Fibroblast of skin of right quadriceps (primary cell): ENCODE measurements at places on chromosomes 7 and 10.

- DNase-seq: no peak
Measured at GRCh38 chr7:85711894-85712293, 525.0 kb upstream of the SEMA3D start.

DNA sequence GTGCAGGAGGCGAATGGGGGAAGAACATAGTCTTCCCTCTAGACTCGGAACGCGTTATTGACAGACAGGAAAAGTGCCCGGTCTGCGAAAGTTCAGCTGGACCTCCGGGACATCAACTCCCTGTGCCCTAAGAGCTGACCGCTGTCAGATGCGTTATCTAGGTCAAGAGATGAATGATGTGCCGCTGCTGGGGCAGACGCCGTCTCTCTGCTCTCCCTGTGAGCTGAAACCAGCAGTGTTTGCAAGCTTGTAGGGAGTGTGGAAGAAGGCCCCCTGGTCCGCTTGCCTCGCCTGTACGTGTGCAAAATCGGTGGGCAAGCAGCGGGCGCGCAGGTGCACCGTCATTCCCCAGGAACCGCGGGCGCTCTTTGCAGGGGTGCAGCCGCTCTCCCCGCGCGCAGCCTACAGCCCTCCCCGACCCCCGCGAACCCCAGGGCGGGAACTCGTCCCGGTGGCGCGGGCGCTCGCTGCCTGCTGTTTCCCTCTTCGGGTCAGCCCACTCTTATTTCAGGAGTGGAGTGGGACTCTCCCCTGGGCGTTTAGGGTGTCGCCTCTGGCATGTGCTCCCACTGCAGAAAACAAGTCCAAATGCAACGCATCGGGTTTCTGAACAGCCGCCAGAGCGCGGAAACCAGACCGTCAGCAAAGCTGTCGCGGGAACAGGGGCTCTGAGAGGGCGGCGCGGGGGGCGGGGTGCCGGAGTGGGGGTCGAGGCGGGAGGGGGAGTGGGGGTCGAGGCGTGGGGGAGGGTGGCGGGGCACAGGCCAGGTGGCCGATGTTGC, 1.8 kb upstream of the PFKFB3 start:
- DNase-seq: peak; percentile 59

- DNase-seq: no peak
Measured at GRCh38 chr10:7239312-7239985, 171.4 kb downstream of the SFMBT2 start.

DNA sequence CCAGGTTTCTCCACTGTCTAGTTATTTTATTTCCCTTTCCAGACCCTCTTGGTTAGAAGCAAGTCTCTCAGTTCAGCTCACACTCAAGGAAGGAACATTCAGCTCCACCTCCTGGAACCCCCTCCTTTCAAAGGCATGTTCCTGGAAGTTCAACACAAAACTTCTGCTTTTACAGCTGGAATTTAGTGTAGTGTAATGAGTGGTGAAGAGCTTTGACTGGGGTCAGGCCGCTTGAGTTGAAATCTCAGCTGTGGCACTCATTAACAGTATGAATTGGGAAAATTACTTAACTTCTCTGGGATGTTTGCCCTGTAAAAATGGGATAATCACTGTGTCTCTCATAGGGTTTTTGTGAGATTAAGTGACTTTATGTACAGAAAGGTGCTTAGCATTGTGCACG, 91.7 kb downstream of the TMEM178B start:
- no peak for DNase-seq

DNA sequence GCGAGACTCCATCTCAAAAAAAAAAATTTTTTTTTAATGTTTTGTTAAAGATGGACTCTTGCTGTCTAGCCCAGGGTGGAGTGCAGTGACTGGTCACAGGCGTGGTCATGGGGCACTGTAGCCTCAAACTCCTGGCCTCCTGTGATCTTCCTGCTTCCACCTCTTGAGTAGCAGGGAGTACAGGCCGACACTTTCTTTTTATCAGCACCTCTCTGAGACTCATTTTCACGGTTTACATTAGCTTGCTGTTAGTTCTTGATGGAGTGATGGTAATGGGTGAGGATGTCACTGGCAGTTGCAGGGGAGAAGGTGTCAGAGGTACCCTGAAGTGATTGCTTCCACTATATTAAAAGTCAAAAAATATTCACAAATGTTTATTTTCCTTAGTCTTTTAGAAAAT, 95.3 kb upstream of the MTPN start:
- DNase-seq: no peak

DNA sequence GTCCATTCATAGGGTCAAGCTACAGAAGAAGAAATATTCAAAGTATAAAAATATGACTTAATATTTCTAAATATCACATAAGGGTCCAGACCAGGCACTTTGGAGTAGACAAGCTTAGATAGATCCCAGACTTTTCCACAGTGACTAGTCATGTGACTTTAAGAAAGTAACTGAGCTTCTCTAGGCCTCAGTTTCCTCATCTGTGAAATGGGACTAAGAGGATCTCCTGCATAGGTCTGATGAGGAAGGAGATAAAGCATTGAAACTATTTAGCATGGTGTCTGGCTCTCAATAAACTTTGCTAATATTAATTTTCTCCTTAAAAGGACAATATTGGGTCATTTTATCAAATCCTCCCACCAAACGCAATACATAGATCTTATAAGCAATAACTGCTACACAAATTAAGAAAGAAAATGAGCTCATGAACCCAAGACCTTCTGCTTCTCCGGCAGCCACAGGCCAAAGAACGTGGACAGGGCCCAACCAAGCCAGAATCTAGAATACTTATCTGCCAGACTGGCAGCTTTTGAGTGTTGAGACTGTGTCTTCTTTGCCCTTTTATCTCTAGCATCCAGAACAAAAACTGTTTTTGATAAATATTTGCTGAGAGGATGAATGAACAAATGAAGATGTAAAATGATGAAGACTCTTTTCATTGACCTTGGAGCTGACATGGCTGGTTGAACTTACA, 1.6 kb upstream of the TARP start:
- DNase-seq: no peak

- no peak for DNase-seq
Measured at GRCh38 chr7:139623518-139623917, 100.0 kb downstream of the CLEC2L start.

DNA sequence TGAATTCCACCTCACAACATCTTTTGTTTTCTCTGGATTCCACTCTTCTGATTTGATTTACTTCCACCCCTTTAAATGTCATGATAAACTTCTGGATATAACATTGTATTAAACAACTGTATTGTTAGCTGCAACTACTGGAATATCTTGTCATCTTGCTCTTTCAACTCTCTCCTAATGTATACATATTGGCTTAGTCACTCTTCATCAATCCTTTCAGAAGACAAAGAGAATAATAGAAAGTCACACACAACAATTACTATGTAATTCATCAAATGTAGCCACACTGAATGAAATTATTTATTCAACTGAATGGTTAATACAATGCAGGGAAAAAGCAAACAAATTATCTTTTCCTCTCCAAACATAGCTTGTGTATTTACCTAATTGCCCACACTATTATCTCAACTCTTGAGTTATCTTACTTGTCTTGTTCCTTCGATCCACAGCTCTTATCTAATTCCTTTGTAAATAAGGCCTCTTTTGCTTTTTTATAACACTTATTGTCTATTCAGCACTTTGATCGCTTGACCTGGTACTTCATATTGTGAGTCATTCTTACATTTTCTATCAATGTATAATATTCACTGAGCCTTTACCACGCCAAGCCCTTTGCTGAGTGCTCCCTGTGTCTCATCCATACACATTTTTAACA, 16.7 kb downstream of the SEMA3A start:
- no peak for DNase-seq

GRCh38 chr10:79248341-79249185, 98.7 kb upstream of the PPIF start:
- DNase-seq: no peak

DNA sequence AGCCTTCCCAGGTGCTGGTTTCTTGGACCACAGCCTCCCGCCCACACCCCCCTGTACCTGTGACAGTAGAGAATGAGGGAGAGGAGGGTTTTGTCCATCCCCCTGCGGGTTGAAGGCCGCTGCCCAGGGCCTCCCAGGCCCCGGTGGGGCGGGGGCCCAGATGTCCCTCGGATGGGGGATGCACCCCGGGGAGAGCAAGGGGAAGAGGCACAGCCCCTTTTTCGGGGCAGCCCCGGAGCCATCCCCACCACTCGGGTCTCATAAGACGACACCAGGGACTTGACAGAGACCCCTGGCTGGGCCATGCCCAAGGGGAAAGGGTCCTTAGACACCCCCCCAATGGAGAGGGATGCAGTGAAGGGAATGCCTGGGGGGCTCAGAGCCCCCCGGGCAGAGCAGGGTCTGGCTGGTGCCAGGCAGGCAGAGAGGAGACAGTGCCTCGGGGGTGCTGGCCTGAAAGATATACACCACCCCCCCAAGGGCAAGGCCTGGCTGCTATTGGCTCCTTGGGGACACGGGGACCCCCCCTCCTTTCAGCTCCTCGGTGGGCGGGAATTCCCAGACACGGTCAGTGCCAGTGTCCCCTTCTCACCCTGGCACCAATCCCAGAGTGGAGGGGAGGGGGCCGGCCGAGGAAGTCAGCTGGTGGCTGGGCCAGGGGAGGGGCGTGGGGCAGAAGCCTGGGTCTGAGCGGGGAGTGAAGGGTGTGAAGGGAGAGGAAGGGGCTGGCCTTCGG, 3.7 kb upstream of the SPACDR start:
- no peak for DNase-seq

- no peak for DNase-seq
Measured at GRCh38 chr7:7479275-7479805, 56.3 kb downstream of the COL28A1 start.

GRCh38 chr7:98185101-98185500, 26.1 kb upstream of the BHLHA15 start:
- no peak for DNase-seq

- no peak for DNase-seq
Measured at GRCh38 chr10:73838827-73839226, 27.4 kb upstream of the NDST2 start.

DNA sequence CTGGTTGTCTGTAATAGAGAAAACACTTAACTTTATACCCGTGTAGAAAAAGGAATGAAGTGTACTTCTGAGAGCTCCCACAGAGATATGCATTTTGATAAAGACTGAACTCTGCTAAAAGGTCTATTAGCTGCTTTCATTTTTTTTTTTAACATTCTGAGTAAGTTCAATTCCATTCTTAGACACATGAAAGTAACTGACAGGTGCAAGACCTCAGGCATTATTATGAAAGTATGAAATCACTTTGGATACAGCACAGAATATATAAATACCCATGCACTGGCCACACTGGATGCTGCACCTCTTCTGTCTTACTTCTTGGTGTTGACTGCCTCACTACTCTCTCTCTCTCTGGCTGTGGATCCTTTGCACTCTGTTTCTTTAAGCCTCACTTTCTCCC, 46.2 kb downstream of the VWDE start:
- DNase-seq: no peak

GRCh38 chr7:108468246-108468645, 12.0 kb upstream of the NRCAM start:
- DNase-seq: no peak

- DNase-seq: peak; percentile 18
Measured at GRCh38 chr10:86872757-86873156, 84.7 kb downstream of the MMRN2 start.

DNA sequence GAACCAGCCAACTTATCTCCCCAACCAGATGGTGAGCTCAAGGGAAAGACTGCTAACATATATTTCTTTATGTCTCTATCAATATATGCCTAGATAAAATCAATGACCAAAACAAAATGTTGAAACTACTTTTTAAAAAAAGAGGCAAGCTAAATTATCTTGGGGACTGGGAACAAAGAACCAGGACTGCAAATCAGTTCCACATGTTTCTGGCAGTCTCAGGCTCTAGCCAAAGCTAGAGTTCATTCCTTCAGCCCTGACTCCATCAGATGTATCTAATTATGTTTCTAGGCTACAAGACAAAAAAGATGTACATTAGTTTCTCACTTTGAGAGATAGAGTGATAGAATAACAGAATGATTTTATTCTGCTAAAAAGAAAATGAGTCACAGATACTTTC, 1290.3 kb upstream of the SORCS1 start:
- peak; percentile 90 for DNase-seq

GRCh38 chr10:6018422-6018821, 41.1 kb upstream of the IL15RA start:
- DNase-seq: no peak

GRCh38 chr7:116708861-116709260, 36.9 kb downstream of the MET start:
- no peak for DNase-seq
